ENCODE measurements at places on chromosomes 3 and 15.

- no peak for DNase-seq
Measured at GRCh38 chr3:19735111-19735510, 198.9 kb downstream of the EFHB start.

DNA sequence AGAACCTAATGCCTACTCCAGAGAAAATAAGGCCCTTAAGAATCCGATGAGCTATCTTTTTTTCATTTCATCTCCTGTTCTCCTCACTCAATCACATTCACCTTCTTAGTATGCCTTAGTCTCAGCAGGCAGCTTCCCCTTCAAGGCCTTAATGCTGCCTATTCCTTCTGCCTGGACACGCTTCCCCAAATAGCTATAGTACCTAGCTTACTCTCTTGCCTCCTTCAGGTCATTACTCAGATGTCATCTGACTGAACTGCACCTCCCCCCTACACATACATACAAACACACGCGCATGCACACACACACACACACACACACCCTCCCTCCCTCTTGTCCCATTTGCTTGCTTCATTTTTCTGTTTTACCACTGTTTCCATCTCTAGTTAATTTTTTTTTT, 191.5 kb upstream of the MLF1 start:
- DNase-seq: no peak

DNA sequence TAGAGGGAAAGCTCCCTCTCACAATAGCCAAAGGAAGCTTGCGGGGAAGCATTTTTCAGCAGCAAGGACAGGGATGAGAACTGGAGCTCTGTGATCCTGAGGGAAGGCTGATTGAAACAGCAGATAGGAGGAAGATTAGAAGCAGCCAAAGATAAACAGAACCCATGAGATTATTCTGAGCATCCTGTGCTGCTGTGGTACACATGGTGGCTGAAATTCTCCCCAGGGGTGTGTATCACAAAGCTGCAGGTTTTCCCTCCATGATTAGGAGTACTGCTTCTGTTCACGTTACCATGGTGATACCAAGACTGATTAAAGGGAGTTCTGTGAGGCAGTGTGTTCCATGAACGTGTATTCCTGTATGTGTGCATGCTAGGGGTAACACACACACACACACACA, 30.3 kb upstream of the PSMD6 start:
- DNase-seq: no peak

- DNase-seq: no peak
Measured at GRCh38 chr15:57522148-57522547, 69.6 kb upstream of the MYZAP start.

DNA sequence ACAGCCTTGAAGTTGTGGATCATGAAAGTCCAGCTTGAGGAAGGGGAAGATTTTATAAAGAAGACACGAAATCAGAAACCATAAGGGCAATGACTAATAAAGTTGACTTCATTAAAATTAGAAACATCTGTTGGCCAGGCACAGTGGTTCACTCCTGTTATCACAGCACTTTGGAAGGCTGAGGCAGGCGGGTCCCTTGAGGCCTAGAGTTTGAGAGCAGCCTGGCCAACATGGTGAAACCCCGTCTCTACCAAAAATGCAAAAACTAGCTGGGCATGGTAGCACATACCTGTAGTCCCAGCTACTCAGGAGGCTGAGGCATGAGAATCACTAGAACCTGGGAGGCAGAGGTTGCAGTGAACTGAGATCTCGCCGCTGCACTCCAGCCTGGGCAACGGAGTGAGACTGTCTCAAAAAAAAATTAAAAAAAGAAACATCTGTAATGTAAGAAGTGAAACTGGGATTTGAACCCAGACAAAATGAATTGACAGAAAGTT, 7.9 kb upstream of the UBXN7 start:
- DNase-seq: no peak
